Hematopoietic multipotent progenitor cell treated with erythropoietin and hydrocortisone succinate and interleukin-3 and kit ligand, for 4 days (in vitro differentiated cells): ENCODE measurements at places on chromosomes 2 and 18.
A peak's percentile ranks its signal among the peaks of the same experiment; 100 is the strongest.

- DNase-seq, result no peak
Measured at GRCh38 chr18:49910986-49911385, 97.7 kb upstream of the ACAA2 start.

- no peak for DNase-seq
Measured at GRCh38 chr2:12988279-12988678, 271.5 kb downstream of the TRIB2 start.

DNA sequence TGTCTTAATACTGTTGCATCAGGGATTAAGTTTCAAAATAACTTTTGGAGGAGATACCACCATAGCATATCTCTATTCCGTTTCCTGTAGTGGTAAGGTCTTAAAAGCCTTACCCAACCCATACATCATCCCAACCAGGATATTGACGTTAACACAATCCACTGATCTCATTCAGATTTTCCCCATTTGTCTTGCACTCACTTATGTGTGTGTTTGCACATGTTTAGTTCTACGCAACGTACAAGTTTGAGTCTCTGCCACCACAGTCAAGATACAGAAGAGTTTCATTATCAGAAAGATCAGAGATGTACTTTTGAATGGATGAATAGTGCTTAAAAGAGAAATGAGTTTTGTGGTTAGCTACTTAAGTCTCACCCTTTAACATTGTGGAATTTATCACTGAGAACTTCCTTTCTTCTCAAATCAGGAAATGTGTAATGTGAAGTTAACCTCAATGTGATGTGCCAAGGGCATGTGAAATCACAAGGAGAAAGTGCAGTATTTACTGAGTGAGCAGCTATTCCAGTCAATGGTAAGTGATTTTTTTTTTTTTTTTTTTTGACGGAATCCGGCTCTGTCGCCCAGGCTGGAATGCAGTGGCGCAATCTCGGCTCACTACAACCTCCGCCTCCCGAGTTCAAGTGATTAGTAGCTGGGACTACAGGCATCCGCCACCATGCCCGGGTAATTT, 69.2 kb upstream of the EPHA4 start:
- DNase-seq, result peak; percentile 53

GRCh38 chr2:41399437-41400087, 648.3 kb upstream of the PKDCC start:
- no peak for DNase-seq

DNA sequence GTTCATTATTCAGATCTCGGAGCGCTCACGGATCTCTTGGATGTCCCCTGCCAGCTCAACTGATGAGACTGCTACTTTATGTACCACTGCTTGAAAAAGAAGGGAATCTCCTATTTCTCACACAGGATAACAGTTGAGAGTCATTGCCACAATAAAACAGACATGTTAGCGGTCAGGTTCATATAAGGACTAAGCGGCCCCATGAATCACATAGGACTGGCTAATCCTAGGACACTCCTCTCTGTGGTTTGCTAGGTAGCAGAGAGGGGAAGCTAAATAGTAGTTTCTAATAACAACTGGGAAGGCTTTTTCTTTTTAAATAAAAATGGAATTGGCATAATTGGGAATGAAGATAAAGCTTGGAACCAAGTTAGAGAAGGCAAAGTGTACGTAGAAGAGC, 15.9 kb upstream of the TGFA start:
- no peak for DNase-seq

DNA sequence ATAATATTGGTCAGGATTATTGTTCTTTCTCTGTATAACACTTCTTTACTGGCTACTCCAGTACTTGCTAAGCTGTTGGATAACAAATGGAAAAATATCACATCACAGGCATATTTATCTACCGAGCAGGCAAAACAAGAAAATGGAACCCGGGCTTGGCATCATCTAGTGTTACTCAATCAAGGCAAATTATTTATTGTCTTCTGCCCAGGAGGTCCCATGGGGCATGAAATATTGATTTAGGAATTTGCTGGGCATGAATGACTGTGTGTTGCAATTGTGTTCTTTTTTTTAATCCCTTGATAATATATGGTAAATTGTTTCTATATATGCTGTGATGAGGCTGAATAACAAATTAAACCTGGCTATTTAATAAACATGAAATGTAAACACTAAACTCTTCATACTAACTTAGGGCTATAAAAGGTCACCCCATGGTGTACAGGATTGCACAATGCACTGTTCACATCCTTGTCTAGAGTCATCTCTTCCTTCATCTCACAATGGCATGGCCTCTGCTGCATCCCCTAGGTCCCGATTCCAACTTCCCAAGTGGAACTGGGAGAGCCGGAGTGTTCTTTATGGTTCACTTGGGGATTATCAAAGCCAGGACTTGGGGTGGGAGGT, 2.2 kb upstream of the PARD3B start:
- no peak for DNase-seq

DNA sequence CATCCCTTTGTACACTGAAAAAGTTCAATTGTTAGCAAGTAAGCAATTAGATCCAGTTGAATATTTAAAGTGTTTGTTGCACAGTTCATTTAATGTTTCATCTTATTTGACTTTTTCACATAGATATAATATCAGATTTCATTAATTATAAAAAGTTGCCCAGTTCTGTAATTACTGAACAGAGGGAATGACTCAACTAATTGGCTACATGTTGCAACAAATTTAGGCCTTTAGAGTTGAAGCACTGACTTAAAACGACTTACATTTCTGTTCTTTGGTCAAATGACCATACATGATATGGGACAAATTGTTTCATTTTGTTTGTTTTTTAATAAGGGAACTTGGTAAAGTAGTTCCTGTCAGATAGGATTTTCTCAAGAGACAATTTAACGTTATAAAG, 68.5 kb upstream of the FAM117B start:
- no peak for DNase-seq

- DNase-seq, result no peak
Measured at GRCh38 chr2:164625378-164625971, 4.2 kb upstream of the GRB14 start.

DNA sequence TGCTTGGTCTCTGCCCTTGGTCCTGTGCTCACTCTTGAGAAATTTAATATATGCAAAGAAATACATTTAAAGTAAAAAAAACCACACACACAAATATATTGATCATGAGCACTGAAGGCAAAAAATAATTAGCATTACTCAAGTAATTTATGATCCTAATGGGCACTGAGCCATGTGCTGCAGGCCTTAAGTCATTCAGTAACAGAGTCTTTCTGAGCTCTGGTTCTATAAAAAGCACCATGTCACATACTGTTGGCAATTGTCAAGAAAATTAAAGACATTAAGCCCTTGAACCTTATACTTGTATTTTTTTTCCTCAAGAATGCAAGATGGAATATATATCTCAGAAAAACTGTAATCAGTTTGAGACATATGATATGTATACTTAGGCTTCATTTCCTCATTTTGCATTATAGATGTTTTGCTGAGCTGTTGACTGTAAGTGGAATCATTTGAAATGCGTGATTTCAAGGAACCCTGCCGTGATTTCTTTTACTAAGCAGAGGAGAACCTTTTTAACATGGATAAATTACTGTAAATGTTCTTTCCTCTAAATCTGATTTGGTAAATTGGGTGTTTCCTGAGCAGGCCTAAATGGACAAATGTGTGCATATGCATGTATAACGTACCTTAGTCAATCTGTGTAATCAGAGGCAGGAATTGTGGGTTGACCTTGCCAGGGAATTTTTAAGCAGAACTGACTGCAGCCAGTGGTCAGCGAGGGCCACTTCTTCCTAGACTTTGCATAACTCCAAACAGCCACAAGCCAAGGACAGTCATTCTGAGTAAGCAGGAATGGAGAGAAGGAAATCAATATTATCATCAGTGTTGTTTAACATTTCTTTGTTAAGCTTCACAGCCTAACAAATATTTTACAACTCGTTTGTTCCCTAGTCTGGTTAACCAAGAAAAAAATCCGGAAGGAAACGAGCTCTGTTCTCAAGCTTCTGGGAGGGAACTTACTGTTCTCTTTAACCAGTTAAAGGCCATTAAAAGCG, 191.5 kb upstream of the ATP5MC3 start:
- DNase-seq, result peak; percentile 63

GRCh38 chr2:153404792-153405191, 73.8 kb downstream of the RPRM start:
- no peak for DNase-seq

- no peak for DNase-seq
Measured at GRCh38 chr18:28541276-28541930, 364.5 kb upstream of the CDH2 start.

DNA sequence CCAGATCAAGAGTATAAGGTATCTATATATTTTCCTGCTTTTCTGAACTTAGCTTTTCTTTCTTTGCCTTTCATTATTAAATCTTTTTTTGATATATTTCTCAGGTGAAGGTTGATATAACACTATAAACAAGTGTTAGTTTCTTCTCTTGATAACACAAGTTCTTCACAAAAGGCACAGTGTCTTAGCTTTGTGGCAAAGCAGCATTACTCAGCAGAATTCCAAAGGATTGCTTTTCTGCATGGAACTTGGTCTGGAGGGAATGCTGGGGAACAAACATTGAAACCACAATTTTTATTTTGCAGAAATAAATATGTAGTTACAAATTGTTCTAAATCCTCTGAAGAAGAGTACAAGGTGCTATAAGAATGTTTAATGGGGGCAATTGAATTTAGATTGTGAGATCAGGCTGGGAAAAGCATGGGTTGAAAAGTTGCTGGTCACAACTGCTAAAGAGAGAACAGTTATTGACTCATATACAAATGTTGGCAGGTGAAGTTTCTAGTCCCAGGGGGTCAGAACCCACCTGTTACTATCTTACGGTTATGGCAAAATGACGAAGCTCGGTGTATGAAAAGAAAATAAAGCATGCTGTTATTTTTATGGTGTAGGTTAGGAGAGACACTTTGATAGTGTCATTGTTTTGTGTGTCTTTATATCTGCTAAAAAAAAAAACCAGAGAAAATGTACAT, 68.2 kb downstream of the UBR3 start:
- no peak for DNase-seq

- no peak for DNase-seq
Measured at GRCh38 chr18:68220458-68220857, 494.4 kb downstream of the TMX3 start.

- peak; percentile 15 for DNase-seq
Measured at GRCh38 chr2:148876595-148877402, 1.8 kb downstream of the KIF5C start.

DNA sequence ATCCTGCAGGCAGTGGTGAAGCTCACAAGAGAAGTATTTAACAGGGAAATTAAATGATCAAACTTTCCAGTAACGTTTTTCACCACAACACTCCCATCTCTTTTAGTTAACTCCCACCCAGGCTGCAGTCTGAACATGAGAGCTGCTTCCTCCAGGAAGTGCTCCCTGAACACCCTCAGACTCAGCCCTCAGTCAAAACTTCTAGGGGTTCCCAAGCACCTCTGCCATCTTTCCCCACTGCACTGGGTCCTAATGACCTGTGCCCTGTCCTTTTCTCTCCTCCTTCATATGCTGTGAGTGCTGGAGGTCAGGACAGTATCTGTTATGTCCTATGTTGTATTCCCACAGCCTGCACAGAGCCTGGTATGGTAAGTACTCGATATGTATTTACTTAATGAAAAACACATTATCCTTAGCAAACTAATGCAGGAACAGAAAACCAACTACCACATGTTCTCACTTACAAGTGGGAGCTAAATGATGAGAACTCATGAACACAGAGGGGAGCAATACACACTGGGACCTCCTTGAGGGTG, 49.2 kb upstream of the ASPRV1 start:
- no peak for DNase-seq

DNA sequence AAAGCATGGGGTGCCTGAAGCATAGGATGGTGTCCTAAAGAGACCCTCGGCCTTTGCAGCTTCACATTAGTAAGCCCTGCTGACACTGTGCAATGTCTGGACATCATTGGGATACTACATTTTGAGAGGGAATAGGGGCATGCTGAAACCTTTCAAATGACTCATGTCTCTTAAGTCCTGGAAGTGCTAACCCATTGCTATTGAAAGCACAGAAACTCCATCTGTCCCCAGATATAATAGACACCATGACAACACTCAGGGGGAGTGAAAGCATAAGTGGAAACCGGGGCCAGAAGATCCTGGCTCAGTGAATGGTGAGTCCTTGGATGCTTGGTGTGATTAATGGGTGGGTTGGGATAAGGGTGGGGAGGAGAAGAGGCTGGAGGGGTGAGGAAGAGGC, 595.5 kb upstream of the ID2 start:
- no peak for DNase-seq

DNA sequence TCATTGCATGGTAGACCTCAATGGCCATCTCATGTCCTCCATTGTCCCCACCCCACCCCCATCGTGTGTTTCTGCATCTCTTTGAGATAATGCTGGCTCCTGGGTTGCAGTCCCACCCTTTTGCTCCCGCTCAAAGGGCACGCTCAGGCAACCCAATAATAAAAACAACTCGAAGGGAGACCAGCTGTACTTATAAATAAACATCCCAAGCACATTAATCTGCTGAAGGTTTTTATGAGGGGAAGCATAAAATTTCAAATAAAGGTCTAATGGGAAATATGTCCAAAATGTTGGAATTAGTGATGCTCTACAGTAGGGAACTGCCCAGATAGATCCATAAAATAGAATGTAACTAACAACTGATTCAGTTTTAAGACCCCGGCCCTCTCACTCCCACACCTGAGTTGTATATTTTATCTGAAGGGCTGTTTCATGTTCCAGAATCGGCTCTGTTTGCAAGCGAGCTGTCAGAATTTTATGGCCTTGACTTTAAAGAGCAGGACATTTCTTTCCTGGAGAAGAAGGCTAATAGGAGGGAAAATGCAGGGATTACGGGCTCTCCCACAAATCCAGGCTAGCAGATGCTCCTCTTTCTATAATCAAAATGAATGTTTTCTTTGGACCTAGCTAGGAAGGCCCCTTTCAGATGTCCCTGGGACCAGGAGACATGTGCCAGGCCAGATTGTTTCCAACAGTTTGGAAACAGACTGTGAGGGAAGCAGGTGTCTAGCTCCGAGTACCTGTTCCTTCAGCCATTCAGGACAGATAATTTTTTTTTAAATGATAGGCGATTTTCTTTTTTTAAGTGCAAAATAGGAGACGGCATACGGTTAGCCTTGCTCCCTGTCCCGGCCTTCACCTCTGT, 103.7 kb downstream of the APOB start:
- no peak for DNase-seq

- no peak for DNase-seq
Measured at GRCh38 chr2:2184549-2185249, 146.4 kb downstream of the MYT1L start.

DNA sequence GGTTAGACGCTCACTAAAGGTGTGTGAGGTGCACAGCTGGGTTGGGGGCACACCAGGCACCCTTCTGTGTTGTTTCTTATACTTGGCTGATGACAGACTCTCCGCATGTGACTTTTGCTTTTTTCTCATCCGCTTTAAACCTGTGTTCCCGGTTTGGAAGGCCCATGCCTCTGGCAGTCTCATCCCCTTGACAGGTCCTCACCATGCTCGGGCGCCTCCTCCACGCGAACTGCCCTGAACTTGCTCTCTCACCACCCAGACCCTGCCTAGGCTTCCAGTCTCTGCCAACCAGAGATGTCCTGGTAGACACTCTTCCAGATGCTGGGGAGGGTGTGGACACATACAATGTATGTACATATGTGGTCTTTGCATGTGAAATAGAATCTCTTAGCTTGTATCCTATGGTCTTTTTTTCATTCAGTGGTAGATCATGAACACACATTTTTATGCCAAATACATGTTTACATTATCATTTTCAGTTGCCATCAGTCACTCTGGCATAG, 79.8 kb downstream of the LIMS1 start:
- peak; percentile 48 for DNase-seq

- no peak for DNase-seq
Measured at GRCh38 chr2:50995610-50996009, 36.3 kb downstream of the NRXN1 start.
